Activated T-helper 1 cell treated with anti-CD3 and anti-CD28 coated beads, Interleukin-2, amount 50 U/mL, for 16 hours (primary cell): ENCODE measurements at places on chromosomes 7 and 10.

- DNase-seq: no peak
These were observed 37.9 kb downstream of the JAZF1 start for GRCh38 chr7:28142650-28143049.

GRCh38 chr7:158546626-158547025, 41.0 kb downstream of the PTPRN2 start:
- no peak for DNase-seq

DNA sequence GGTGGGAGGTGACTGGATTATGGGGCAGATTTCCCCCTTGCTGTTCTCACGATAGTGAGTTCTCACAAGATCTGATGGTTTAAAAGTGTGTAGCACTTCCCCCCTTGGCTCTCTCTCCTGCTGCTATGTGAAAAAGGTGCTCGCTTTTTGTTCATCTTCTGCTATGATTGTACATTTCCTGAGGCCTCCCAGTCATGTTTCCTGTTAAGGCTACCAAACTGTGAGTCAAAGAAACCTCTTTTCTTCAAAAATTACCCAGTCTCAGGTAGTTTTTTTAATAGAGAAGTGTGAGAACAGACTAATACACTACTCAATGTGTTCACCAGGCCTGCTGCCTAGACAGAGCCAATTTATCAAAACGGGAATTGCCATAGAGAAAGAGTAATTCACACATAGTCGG, 49.7 kb downstream of the SDHAF3 start:
- no peak for DNase-seq

GRCh38 chr7:92547579-92547978, 19.0 kb downstream of the RBM48 start:
- no peak for DNase-seq

DNA sequence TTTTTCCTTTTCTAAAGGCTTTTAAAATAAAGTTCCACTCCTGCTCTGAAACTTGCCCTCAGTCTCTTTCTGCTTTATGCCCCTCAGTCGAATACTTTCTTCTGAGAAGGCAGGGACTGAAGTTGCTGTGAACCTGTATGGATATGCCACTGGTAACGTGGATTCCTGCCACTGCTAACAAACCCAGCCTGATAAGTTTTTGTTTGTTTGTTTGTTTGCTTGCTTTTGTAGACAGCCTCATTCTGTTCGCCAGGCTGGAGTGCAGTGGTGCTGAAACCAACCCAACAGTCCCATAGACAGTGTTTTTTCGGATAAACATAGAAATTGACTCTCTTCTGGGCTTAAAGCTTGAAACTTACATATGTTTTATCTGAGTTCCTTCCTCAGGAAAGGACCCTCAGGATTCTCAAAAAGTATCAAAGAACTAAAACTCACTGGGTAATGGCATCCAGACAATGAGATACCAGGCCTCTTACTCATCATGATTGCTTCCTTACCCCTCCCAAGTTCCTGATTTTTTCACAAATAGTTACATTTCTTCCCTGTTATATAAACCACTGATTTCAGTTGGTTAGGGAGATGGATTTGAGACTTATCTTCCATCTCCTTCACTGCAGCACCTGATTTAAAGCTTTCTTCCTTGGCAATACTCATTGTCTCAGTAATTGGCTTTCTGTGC, 273.6 kb downstream of the SDHAF3 start:
- no peak for DNase-seq

GRCh38 chr10:1732564-1732996, 4.7 kb downstream of the ADARB2 start:
- no peak for DNase-seq

GRCh38 chr7:75679060-75679459, 59.7 kb downstream of the HIP1 start:
- no peak for DNase-seq

GRCh38 chr10:11298116-11298515, 280.4 kb downstream of the CELF2 start:
- no peak for DNase-seq

DNA sequence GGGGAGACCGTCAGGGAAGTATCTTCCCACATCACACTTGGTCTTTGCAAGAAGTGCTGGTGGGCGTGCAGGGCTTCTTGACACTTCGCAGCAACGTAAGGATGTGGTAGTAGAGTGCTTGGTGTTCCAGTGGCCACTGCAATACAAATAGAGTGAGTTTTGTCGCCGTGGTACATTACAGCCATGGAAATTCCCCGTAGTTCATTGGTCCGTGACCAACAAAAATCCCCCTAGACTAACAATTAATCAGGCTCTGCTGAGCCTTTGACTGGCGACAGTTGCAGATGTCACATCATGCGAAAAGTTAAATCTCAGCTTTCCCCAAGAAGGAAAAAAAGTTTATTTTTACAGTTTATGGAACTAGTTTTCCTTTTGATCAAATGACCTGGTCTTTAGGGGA, 134.7 kb downstream of the MGMT start:
- no peak for DNase-seq

DNA sequence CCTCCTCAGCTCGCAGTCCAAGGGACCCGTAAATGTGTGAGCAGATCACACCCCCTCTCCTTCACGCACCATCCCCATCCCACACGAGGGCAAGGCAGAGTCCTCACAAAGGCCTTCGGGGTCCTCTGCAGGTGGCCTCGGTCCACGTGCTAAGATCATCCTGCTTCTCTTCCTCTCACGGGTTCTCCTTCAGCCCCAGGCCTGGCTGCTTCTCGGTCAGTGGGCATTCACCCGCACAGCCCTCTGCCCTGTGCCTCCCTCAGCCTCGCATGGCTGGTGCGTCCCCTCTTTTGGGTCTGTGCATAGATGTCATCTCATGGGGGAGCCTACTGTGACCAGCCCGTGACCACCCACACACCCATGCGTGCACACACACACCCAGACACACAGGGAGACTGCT, 17.3 kb upstream of the FOXL3 start:
- no peak for DNase-seq

GRCh38 chr7:129013048-129013724, 41.7 kb downstream of the TNPO3 start:
- DNase-seq: no peak

GRCh38 chr7:140153666-140154161, 23.1 kb downstream of the KDM7A start:
- no peak for DNase-seq

DNA sequence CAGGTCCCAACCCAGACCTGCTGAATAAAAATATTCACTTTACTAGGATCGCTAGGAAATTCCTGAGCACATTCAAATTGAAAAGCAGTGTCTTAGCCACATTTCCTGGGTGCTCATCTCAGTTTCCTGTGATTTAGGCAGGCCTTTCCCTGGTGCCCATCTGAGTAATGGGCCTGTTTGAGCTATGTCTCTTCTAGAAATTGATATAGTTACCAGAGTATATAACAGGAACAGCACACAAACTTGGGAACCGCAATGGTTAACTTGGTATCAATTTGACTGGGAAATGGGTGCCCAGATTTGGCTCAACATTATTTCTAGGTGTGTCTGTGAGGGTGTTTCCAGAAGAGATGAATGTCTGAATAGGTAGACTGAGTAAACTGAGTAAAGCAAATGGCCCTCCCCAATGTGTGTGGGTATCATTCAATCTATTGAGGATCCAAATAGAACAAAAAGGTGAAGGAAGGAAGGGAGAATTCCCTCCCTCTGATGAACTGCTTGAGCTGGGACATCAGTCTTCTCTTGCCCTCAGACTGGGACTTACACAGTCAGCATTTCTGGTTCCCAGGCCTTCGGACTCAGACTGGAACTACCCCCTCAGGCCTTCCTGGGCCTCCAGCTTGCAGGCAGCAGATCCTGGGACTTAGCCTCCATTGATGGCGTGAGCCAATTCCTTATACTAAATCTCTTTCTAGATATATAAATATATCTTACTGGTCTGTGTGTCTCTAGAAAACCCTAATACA, 99.1 kb downstream of the CCDC71L start:
- DNase-seq: no peak

DNA sequence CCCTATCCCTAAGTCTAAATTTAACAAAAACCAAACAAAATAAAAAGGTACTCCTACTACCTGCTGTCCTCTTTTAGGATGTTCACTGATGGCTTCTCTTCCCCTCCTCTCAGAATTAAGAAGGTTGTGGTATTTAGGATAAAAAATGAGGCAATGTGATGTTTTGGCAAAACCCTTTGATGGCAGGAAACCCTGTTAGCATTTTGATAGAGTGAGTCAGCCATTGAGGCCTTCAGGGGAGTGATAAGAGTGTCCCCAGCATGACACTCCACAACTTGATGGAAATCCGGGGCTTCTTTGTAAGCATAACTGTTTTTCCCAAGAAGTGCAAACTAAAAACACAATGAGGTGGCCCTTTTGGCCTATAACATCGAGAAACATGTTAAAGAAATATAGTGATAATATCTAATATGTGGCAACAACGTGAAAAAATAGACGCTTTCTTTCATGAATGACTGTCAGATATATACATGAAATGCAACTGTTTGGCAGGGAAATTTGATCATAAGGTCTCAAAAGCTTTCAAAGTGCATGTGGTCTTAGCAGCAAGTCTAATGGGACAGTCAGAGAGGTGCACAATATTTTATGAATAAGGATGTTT, 55.0 kb downstream of the PRTFDC1 start:
- DNase-seq: no peak

GRCh38 chr10:110006358-110007160, 1.2 kb upstream of the ADD3 start:
- no peak for DNase-seq

- no peak for DNase-seq
These were observed 56.8 kb downstream of the PARP12 start for GRCh38 chr7:140005754-140006503.

DNA sequence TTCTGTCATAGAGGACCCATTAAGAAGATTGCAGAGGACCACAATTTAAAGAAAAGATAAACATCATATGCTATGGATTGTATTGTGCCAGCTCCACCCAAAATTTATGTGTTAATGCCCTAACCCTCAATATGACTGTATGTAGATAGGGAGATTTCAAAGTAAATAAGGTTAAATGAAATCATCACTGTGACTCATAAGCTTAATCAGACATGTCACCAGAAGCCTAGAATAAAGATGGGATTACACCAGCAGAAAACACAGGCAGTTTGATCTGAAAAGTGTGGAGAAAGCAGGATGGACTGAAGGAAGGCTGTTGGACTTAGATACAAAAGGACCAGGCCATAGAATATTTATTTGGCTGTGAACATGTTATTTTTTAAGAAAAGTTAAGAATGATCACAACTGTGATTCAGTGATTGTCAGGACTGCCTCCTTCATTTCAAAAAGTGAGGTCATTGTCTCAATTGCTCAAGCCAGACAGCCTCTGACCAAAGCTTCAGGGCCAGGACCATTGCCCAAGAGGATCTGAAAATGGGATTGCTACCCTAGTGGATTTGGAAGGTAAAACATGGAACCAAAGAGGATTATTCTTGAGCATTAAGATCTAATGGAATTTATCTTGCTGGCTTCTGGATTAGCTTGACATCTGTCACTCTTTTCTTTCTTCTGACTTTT, 270.8 kb upstream of the POM121L12 start:
- DNase-seq: no peak

DNA sequence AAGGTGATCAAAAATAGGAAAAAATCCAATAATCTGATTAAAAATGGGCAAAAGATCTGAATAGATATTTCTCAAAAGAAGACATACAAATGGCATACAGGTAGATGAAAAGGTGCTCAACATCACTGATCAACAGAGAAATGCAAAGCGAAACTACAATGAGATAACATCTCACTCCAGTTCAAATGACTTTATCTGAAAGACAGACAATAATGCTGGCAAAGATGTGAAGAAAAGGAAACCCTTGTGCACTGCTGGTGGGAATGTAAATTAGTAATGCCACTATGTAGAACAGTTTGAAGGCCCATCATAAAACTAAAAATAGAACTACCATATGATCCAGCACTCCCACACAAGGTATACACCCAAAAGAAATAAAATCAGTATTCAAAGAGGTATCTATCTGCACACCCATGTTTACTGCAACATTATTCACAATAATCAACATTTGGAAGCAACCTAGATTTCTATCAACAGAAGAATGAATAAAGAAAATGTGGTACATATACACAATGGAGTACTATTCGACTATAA, 85.0 kb downstream of the LRRN3 start:
- no peak for DNase-seq

DNA sequence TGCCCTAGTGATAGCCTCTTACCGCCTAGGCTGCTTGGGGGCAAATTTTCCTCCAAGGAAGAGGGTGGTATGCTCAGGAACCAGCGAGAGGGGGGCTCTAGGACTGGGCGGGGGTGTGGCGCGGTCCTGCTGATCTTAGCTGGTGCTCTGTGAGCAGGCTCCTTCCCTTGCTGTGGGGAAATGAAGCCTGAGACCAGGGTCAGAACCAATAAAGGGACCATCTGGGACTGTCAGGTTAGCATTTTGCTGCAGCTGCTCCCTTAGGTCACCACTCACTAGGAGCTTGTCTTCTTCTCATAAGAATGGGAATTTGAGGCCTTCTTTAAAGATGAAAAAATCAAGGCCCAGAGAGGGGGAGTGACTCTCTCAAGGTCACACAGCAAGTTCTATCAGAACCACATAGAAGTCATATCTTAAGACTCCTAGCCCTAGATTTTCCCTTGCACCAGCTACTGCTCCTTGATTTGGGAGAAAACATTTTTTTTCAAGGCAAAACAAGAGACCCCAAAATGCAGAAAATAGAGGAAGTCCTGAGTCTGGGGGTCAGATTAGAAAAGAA, 2.0 kb upstream of the NEUROG3 start:
- DNase-seq: no peak

GRCh38 chr7:32868116-32868515, 23.4 kb downstream of the KBTBD2 start:
- no peak for DNase-seq
